DMS153 (cell line): ENCODE measurements at places on chromosomes 4 and X.

- no peak for DNase-seq
Observed at GRCh38 chr4:56425518-56425917, 9.9 kb downstream of the PPAT start.

DNA sequence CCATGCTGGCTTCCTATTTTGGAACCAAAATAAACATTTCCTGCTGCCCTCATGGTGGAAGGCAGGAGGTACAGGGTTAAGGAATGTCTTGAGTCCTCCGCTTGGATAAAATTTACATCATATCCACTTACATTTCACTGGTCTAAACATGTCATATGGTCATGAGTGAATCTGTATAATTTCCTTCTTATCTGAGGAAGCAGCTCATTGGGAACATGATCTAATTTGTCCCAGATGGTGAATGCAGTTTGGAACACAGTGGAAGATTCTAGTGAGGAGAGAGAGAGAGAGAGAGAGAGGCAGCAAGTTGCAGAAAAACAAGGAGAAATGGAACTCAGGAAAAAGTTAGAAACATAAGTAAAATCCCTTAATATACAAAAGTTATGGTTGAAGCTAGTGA lies 46.8 kb downstream of the MXRA5 start:
- DNase-seq = no peak

DNA sequence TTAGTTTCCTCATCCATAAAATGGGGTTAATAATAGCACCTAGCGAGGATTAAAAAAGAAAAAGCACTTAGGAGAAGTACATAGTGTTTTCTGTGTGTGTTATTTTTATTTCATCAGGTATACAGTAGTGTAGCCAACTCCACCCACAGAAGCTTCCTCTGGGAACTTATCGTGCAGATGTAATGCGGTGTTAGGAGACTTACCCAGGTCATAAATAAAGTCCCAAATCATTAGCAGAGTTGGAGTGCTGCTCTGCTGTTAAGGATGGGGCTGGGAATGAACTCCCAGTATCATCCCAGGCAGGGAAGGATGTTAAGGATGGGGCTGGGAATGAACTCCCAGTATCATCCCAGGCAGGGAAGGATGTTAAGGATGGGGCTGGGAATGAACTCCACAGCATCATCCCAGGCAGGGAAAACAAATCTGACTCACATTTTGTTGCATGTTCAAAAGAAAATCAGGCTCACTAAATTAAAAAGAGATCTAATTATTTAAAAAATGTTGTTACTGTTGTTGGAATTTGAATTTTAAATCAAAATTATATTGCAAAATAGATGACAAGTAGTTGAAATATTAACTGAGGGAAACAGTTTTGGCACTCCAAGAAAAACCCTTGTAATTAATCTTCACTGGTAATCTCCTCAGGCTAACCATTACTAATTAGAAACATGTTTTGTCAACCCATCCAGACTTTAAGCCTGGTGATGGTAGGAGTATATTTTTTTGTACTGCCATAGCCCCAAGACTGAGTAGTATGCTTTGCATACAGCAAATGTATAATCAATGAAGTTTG lies 10.2 kb upstream of the SFRP2 start:
- no peak for DNase-seq

DNA sequence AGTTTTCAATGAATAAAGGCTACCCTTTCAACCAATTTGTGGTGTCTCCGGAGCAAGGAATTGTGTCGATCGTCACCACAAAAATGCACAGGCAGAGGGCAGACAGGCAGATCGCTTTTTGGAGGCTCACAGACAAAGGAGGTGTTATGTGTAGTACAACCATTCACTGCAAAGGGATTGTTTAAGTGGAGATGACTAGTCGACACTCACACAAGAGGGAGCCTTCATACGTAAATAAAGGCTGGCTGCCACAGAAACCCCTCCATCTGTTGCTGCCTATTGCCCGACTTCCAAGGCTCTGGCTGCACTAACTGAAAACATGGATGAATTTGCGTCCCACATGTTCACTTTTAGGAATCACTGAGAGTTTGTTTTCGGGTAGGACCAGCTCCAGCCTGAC lies 281.1 kb downstream of the NKX6-1 start:
- DNase-seq = peak; percentile 29

- DNase-seq = peak; percentile 44
Observed at GRCh38 chrX:10633722-10634121, 13.3 kb upstream of the MID1 start.

- DNase-seq = no peak
Observed at GRCh38 chrX:82041034-82041433, 839.1 kb downstream of the SH3BGRL start.

GRCh38 chrX:78123190-78123589 lies 16.3 kb downstream of the TAF9B start:
- no peak for DNase-seq

DNA sequence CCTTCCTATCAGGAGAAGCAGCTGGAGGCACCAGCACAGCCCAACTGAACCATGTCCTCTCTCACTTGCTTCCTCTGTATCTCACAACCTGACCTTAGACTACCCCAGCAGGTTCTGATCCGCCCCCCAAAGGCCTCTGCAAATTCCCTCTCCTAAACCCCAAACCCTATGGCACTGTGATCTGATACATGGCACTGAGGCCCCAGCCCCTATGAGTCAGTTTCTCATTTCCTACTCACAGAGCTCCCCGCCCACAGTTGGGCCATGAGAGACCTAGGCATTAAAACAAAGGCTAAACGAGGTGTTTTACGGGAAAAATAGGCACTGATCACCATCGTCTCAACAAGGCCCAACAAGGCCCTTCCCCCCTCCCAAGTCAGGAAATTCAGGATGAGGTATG lies 19.1 kb downstream of the SASH3 start:
- DNase-seq = no peak
